ENCODE measurements at places on chromosomes 1 and 21. TPM values are rescaled to one million over a fixed set of nuclear protein-coding genes. Genes with fewer than 3 reads are reported as not detected.
A peak's percentile ranks its signal among the peaks of the same experiment; 100 is the strongest.

Gene SZRD1
- total RNA-seq = 15.8 TPM

DNA sequence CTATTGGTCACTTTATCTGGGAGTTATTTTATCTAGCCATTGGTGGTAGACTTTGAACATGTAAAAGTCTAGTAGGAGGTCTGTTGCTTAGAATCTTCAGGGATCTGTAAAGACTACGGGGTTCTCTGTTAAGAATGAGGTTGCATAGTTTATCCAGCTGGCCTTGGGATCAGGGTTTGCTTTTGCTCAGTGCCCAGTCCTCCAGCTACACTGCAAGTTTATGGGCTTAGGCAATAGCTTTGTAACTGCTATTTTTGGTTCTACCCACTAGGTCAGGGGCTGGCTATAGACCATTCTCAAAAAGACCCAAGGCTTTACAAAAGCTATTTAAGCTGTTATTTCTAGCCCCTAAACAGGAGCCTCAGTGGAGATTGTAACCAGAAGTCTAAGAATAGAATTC is 9.8 kb downstream of the SH3GLB1 start:
- no peaks in the 10 kb centered on the region for H3K27me3 ChIP-seq
- no peak for DNase-seq
- no peak overlapping the region for H3K4me3 ChIP-seq
- H3K27ac ChIP-seq = no peak overlapping the region
- peaks cover 27% of the 10 kb centered on the region for H3K36me3 ChIP-seq

- H3K27me3 ChIP-seq = no peaks in the 10 kb centered on the region
- no peaks in the 10 kb centered on the region for H3K36me3 ChIP-seq
- H3K4me1 ChIP-seq = peaks cover 13% of the 10 kb centered on the region
- H3K27ac ChIP-seq = no peak overlapping the region
Measured at GRCh38 chr1:112388436-112388835, 7.6 kb upstream of the CTTNBP2NL start.

DNA sequence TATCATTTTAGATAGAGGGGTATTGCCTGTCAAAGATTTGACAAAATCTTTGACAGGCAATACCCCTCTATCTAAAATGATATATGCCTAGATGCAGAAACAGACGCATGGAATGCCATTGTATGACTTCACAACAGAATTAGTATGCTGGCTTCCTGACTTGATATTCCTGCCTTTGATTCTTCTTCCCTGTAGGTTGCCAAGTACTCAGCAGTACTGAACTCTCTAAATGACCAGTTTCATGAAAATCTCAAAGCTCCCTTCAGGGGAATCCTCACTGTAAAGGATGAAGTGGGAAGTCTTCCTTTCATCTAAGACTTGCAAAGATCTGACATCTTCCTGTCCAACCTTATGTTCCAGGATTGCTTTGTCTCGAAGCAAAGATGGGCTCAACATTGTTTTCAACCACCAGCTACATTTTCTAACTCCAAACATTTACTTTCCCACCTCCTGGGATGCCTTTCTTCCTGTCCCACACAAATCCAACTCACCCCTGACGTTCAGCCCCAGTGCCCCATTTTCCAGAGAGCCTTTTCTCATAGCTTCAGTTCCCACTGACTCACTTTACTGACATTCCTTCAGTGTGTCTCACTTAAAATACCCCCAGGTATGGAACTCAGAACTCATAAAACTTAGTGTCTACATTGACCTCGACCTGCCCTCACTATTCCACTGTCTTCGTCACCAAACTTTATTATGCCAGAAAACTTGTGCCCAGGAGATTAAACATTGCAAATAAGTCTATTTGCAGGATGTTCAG is 67.3 kb upstream of the KCNJ6 start:
- peaks cover 7% of the 10 kb centered on the region for H3K27me3 ChIP-seq
- DNase-seq = no peak
- H3K27ac ChIP-seq = no peak overlapping the region
- no peaks in the 10 kb centered on the region for H3K36me3 ChIP-seq

Gene ADGRL2
- 173 TPM for total RNA-seq

Gene S100A2
- not detected for total RNA-seq

DNA sequence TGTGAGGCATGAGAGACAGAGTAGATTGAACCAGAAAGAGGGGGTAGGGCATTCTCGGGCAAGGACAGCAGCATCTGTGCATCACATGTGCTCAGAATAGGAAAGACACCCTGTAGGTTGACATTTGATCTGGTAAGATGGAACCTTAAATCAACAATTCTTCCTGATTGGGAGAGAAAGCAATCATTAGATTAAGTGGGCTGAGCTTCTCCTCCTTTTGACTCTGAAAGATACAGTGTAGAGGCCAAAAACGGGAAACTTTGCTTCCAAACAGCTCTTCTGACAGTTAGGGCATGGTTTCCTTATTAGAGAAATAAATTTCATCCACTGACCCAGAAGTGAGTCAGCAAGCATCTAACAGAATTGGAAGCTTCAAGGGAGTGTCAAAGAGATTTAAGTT is 9.7 kb downstream of the KIF14 start:
- no peak overlapping the region for H3K27ac ChIP-seq
- no peaks in the 10 kb centered on the region for H3K27me3 ChIP-seq
- H3K4me1 ChIP-seq = no peaks in the 10 kb centered on the region

Gene SCAMP3
- total RNA-seq = 24.1 TPM

Gene ACKR1
- total RNA-seq = 19.8 TPM

DNA sequence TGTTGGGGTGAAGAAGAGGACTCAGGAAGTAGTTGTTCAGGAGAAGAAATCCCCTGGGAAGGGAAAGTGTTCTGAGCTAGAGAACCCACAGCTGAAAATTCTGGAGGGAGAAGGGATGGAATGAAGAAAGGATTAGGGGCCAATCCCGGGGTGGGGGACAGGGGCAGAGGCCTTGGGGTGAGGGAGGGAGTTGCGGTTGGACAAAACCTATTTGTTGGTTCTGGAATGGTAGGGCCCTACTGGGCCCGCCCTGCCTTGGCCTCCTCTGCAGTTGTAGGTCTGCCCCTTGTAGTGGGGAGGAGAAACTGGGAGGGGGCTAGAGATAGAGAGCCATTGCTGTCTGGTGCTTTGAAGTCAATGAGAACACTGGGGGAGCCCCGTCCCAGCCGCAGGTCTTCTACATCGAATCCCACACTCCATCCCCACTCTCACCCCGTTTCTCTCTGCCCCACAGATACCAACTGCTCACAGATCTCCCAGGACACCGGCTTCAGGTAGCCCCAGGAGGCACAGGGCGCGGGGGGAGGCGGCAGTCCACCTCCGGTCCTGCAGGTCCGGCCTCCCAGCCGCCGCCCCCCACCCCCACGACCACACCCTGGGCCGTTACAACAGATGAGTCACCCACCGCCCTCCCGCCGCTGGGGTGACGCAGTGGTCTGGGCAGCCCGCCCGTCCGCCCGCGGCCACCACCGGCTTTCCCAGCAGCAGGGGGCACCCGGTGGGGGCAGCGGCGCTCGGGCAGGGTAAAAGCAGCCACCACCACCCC is 1.1 kb downstream of the TAGLN2 start:
- H3K4me3 ChIP-seq = peak overlapping the region; percentile 82
- H3K27me3 ChIP-seq = no peaks in the 10 kb centered on the region
- peaks cover 17% of the 10 kb centered on the region for H3K36me3 ChIP-seq
- peaks cover 37% of the 10 kb centered on the region for H3K4me1 ChIP-seq

Gene THEMIS2
- total RNA-seq = 8.9 TPM

- H3K27ac ChIP-seq = no peak overlapping the region
- no peak overlapping the region for H3K4me3 ChIP-seq
- peaks cover 19% of the 10 kb centered on the region for H3K4me1 ChIP-seq
- DNase-seq = no peak
- H3K36me3 ChIP-seq = no peaks in the 10 kb centered on the region
- no peaks in the 10 kb centered on the region for H3K27me3 ChIP-seq
Measured at GRCh38 chr1:84253036-84253435, 48.5 kb upstream of the SAMD13 start.

Gene FMOD
- total RNA-seq = 54.9 TPM

Gene ALX3
- total RNA-seq = not detected

- H3K36me3 ChIP-seq = no peaks in the 10 kb centered on the region
- H3K4me1 ChIP-seq = peaks cover 29% of the 10 kb centered on the region
- no peak overlapping the region for H3K4me3 ChIP-seq
- no peak overlapping the region for H3K27ac ChIP-seq
- no peaks in the 10 kb centered on the region for H3K27me3 ChIP-seq
Measured at GRCh38 chr21:41867313-41867712, 11.8 kb downstream of the PRDM15 start.

DNA sequence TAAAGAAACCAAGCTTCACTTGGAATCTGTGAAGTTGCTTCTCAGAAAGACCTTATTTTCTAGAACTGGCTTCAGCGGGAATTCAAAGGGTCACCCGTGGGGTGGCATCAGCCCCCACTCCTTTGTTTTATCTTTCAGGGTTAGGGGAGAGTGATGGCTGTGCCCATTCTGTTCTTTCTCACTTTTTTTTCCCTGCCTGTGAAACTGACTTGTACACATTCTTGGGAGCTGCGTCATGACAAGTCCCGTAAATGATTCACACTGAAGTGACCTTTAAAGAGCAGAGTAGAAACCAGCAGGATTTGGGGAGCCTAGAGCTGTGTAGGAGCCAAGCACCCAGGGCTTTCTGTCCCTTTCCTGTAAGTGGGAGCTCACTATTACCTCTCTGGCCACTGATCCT is 43.8 kb downstream of the SLC44A3 start:
- DNase-seq = peak; percentile 37
- H3K27me3 ChIP-seq = no peaks in the 10 kb centered on the region
- H3K27ac ChIP-seq = peak overlapping the region; percentile 84
- peaks cover 16% of the 10 kb centered on the region for H3K36me3 ChIP-seq
- H3K4me3 ChIP-seq = no peak overlapping the region

- no peaks in the 10 kb centered on the region for H3K27me3 ChIP-seq
- H3K36me3 ChIP-seq = no peaks in the 10 kb centered on the region
- no peak overlapping the region for H3K27ac ChIP-seq
- no peak overlapping the region for H3K4me3 ChIP-seq
Measured at GRCh38 chr21:17539323-17539722, 26.5 kb downstream of the CXADR start.

All from stomach (tissue), 19 donors.